ENCODE measurements at places on chromosomes 5 and 9. TPM values are rescaled to one million over a fixed set of nuclear protein-coding genes. Genes with fewer than 3 reads are reported as not detected.

GRCh38 chr9:116156621-116157314 is 3.2 kb downstream of the PAPPA start:
- peak; percentile 81 for DNase-seq

- DNase-seq, result no peak
These were observed 172.0 kb downstream of the GDNF start for GRCh38 chr5:37667846-37668245.

GRCh38 chr5:26143259-26143658 is 895.1 kb downstream of the CDH9 start:
- no peak for DNase-seq

PCDHGC5 gene
- total RNA-seq, result 0.69 TPM

- DNase-seq, result no peak
These were observed 63.7 kb downstream of the MCTP1 start for GRCh38 chr5:95221234-95221633.

Data from MCF 10A (cell line).